ENCODE measurements at places on chromosomes 6 and 20.

- DNase-seq = peak; percentile 80
Measured at GRCh38 chr20:46752728-46753127, 43.3 kb downstream of the SLC2A10 start.

GRCh38 chr6:150301846-150302519, 66.8 kb upstream of the IYD start:
- peak; percentile 32 for DNase-seq

DNA sequence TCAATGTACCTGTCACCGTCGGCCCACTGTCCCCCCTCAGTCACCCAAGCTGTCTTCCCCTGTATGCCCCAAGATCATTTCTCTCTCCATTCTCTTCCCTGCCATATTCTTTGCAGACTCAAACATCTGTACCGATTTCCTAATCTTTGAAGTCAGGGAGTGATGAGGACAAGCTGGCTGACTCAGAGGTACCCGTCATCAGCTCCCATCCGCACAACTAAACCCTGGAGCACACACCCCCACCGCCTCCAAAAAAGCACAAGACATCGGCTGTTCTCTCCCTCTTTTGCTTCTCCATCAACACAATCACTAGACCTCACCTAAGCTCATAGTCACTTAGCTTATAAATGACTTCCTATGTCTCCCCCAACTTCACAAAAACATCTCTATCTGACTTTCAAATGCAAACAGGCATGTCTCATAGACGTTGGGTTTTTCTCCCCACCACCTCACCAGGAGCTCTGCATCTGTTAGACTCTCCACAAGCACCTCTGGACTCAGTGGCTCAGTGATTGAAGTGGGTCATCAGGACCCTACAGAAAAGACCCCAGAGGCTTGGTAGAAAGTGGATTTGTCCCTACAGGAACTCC, 11.5 kb upstream of the NFATC2 start:
- no peak for DNase-seq

DNA sequence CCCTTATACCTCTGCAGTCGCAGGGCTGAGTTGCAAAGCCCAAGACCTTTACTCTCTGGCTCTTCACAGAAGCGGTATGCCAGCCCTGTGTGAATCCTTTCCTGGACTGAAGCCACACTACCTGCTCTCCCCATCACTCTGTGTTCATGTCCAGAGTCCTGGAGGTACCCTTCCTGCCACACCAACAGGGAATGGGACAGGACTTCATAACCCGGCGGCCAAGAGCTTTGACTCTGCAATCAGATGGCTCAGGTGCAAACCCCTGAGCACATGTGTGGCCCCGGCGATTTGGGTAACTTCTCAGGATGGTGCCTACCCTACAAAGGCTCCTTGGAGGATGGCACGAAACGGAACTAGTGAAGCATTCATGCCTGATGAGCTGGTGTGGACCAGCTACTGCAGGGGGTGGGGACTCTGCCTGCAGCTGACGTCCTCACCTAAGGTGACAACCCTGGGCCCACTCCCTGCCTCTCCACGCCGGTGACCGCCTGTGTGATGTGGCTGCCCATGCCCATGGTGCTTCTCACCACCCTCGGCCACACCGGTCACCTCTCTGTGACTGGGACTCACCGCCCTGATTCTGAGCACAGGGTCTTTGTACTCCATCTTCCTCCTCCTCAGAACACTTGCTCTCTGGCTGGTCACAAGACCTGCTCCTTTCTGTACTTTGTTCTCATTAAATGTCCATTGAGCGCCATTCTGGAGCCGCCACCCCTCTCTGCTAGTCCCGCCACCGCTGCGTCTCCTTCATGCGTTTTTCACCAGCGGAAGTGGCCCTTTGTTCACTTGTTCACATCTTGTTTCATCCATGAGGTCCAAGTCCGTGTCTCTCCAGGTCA, 116.7 kb downstream of the SULF2 start:
- DNase-seq = no peak

GRCh38 chr6:85864453-85865401, 222.0 kb upstream of the SYNCRIP start:
- DNase-seq = no peak

DNA sequence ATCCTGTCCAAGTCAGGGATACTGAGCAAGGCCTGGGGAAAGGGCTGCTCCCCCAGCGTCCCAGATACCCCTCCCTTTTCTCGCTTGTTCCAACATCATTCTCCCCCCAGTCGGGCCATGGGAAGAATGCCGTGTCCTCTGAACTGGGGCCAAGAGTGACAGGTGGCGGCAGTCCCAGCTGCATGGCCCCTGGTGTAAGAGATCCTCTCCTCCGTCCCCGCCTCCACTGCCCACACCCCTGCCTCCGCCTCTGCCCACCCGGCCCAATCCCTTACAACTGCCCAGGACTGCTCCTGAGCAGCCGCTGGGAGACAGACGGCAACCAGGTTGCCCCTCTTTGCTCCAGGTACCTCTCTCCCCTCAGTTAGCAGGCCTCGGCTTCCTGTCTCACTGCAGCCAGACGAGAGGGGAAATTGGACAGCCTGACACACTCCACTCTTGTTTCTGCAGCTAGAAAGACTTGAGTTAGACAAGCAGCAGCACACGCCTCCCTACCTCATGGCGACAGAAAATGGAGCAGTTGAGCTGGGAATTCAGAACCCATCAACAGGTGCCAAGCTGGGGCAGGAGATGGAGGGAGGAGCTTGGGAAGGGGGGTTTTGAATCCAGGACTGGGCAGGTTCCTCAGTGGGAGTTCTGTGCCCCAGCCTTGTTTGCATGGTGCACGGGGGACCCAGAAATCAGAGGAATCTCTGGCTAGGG, at the start of gene MYLK2:
MYLK2 (plus strand) TSS at position 274 of the 702 bp plus-strand sequence; CDS start at position 499, 225 bp downstream.
- DNase-seq = no peak

- no peak for DNase-seq
Measured at GRCh38 chr20:23096097-23096496, 10.0 kb upstream of the CD93 start.

DNA sequence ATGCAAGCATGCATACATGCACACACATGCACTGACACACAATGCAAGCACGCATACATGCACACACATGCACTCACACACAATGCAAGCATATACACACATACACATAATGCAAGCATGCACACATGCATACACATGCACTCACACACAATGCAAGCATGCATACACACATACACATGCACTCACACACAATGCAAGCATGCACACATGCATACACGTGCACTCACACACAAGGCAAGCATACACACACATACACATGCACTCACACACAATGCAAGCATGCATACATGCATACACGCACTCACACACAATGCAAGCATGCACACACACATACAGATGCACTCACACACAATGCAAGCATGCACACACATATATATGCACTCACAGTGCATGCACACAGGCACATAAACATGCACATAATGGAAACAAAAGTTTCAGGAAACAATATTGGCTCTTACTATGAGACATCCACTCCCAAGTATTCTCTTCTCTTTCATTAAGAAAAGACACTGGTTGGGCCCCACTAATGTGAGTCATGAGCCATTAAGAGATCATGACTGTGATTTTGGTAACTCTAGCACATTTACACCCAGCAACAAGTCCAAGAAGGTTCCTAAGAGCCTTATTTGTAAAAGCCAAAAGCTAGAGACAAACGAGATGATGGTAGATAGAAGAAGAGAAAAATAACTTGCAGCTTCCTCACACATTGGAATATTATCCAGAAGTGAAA, 22.2 kb downstream of the APCDD1L start:
- DNase-seq = no peak

- DNase-seq = no peak
Measured at GRCh38 chr6:139278190-139278589, 13.6 kb downstream of the TXLNB start.

All from stimulated activated CD8-positive, alpha-beta memory T cell treated with anti-CD3 and anti-CD28 coated beads, Interleukin-4, amount 100 ng/mL, for 48 hours (primary cell).